Heart right ventricle (tissue), 16 donors: ENCODE measurements at places on chromosomes 7 and 10.
A peak's percentile ranks its signal among the peaks of the same experiment; 100 is the strongest.

GRCh38 chr10:123427165-123427786 lies 238.9 kb upstream of the GPR26 start:
- DNase-seq: no peak

DNA sequence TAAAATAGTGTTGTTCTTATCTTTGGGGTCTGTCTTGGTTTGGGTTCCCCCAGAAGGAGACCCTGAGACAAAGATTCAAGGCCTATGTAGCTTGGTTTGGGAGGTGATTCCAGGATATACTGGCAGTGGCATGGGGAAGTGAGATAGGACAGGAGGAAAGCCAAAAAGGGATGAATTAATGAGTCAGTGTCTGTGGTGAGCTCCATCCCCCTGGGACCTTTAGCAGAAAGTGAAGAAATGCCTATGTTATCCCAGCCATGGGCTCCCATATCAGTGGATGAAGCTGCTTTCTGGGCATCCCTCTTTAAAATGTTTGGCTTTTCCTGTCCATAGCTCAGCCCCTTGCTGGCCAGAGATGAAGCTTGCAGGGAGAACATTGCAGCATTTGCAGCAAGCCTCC lies 217.0 kb upstream of the CTBP2 start:
- no peak for DNase-seq

DNA sequence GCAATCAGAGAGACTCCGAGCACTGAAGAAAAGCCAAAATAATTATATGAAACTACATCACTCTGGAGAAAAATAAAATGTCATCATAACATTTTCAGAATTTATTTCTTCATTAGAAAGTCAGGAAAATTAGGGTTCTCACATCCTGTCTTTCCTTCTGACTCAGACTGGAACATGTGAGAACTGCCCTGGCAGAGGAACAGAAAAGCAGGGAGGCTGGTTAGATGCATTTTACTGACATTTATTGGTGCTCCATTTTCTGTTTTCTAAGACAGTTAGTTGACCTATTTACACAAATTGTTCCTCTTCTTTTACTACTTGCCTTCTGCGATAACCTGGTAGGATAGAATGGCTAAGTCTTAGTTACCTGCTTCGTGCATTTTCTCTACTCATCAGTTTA lies 58.6 kb upstream of the ANK3 start:
- no peak for DNase-seq

- DNase-seq: peak; percentile 17
These were observed 670 bp upstream of the AGK start for GRCh38 chr7:141550386-141551093.

DNA sequence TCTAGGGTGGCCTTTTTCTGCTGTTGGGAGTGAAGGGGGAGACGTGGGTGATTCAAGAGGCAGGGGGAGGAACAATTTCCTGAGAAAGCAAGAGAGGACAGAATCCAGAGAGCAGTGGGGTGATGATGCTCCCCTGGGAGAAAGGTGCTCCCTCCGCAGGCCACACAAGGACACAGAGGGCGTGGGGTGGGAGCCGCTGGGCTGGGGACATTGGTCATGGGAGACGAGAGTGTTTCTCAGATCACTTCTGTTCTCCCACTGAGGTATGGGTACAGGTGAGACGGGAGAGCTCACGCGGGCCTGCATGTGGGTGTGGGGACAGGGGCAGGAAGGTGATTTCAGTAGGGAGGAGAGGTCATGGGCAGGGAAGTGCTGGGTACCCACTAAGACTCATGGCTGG lies 259.5 kb upstream of the CTBP2 start:
- DNase-seq: no peak

- peak; percentile 92 for DNase-seq
These were observed 86.2 kb upstream of the ANLN start for GRCh38 chr7:36303202-36304098.

- DNase-seq: no peak
These were observed 446.5 kb upstream of the FOXK1 start for GRCh38 chr7:4235596-4235995.

GRCh38 chr7:95250571-95250970 lies 73.8 kb downstream of the PON1 start:
- no peak for DNase-seq

DNA sequence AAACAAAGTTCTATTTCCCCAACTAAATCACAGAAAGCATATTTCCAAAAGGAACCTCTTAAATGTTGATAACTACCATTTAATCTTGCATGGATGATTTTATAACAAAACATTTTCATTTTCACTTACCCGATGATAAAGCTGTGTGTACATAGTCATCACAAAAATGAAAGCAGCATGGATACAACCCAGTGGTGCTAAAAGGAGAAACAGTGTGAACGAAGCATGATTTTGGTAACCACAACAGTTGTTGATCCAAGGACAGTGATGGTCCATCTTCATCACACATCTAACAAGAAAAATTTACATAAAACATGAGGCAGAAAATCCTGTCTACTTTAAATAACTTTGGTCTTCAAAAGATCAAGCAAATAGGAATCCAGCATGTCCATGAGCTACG lies 4.7 kb downstream of the ZDHHC6 start:
- no peak for DNase-seq

- no peak for DNase-seq
These were observed 24.3 kb downstream of the TTYH3 start for GRCh38 chr7:2655870-2656614.

DNA sequence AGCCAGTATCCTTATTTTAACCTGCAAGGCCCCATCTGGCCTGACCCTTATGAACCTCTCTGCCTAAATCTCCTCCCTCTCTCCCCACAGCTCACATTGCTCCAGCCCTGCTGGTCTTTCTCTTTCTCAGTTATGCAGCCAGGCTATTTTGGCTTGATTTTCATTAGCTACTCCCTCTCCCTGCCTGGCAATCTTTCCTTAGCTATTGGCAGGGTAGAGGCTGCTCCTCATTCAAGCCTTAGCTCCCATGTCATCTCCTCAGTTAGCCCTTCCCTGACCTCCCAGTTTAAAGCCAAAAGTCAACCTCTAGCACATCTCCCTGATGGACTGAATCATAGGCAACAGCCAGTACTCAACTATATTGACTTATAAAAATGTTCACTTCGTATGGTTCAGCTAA lies 214.4 kb upstream of the CELF2 start:
- DNase-seq: no peak

DNA sequence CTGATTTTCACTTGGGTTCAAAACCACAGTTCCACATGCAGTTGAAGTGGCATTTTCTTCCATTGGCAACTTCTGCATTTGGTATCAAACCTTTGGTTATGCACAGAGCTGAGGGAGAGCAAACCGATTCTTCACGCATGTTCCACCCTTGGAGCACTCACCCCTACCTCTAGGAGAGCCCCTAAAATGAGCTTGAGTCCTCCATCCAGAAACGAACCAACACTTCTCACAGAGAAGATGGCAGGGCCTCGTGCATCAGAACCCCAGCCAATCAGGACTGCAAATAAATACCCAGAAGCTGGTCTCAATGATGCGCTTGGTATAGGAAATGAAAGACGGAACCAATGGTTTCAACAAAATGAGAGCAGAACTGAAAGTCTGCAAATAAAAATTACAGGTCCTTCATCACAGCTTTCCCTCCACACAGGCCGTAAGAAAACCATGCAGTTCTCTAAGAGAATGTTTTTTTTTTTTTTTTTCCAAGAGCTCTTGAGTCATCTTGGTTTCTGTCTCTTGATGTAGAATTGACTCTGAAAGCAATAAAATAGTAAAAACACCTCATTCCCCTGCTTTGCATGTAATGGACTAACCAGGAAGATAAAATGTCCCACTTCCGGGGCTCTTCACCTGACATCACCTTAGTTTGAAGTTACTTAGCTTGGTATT lies 23.9 kb downstream of the KLF6 start:
- no peak for DNase-seq
